Mammary epithelial cell (primary cell): ENCODE measurements at places on chromosomes 1 and 21. TPM values are rescaled to one million over a fixed set of nuclear protein-coding genes. Genes with fewer than 3 reads are reported as not detected.

The MSH4 gene
- polyA plus RNA-seq = 0.01 TPM

- DNase-seq = no peak
Observed at GRCh38 chr1:17999884-18000283, 107.7 kb upstream of the IGSF21 start.

DNA sequence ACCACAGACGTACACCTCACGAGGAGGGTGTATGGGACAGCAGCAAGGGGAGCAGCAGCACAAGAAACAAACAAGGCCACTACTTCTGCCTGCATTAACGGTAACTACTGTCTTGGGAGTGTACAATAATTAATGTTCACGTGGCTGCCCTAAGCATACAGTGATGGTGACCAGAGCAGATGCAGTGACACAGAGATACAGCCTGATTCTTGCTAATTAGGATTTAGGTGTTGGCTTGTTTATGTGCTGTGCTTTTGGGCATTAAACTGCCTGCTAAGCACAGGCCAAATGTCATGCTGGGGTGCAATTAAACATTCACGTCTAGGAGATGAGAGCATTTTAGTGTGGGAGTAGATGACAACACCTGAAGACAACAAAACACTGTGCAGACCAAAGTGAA, 7.2 kb downstream of the ZNF669 start:
- DNase-seq = no peak

- peak; percentile 63 for DNase-seq
Observed at GRCh38 chr1:32997381-32997891, 32.8 kb upstream of the RNF19B start.

DNA sequence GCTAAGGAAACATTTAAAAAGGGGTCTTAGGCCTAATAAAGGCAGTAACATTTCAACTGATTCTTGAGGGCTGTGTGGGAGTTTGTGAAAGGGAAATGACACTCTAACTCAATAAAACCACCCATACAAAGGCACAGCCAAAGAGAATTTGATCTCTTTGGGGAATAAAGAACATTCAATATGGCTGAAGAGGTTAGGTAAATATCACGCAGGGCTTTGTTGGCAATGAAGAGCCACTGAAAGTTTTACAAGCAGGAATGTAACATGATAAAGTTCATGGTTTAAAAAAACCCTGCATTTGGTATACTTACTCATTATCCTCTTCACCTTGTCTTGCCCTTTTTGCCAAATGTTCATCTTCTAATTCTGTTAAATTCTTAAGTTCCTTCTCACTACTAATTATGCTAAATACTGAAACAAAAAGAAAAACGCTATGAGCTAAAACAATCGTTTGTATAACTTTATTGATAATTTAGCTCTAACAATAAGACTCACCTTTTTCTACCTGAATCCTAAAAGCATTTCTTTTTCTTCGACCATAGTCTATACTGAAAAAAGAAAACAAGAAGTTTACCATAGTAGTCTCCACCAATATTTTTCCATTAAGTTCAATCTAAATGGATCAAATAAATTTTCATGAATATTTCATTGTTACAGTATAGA, 12.5 kb downstream of the NVL start:
- no peak for DNase-seq

DNA sequence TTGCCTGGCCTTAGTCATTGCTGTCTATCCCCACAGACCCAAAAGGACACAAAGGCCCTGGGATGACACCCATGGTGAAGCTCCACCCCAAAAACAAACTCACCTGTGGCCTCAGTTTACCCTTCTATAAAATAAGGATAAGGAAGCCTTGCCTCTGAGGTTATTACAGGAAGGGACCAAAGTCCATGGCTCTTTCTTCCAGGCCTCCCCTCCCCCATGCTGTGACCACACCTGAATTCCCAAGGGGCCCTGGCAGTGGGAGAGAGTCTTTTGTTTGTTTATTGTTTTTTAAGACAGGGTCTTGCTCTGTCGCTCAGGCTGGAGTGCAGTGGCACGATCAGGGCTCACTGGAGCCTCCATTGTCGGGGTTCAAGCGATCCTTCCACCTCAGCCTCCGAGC, 10.5 kb upstream of the TNFRSF25 start:
- no peak for DNase-seq

The CHI3L2 gene
- 0.58 TPM for polyA plus RNA-seq

DNA sequence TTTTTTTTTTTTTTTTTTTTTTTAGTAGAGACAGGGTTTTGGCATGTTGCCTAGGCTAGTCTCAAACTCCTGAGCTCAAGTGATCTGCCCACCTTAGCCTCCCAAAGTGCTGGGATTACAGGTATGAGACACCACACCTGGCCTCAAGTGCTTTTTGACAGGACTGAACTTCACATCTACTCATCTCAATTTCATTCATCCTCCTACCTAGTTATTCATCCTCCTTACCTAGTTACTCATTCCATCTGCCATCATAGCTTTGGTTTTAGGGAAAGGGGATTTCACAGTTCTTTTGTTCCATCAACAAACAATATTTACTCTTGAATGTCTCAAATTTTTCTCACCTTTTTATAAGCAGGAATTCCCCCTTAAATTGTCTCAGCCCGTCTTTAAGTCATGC, 38.6 kb upstream of the RALGPS2 start:
- peak; percentile 63 for DNase-seq

DNA sequence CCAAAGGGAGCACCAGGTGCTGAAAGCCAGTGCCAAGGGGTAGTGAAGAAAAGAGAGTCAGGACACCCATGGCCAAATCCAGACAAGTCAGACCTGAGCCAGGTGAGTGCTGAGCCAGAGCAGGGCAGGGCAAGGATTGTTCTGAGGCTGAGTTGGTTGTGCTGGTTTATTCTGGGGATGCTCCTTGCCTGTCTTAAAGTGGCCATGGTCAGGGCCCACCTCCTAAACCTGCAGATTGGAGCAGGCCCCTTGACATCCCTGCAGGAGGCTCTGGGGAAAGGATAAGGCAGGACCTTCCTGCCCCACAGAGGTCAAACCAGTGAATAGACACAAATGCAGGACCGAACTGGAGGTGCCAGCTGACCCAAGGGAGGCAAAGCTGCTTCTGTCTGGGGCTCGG, 138.4 kb downstream of the HIVEP3 start:
- no peak for DNase-seq

The CDCA8 gene
- 47.0 TPM for polyA plus RNA-seq

DNA sequence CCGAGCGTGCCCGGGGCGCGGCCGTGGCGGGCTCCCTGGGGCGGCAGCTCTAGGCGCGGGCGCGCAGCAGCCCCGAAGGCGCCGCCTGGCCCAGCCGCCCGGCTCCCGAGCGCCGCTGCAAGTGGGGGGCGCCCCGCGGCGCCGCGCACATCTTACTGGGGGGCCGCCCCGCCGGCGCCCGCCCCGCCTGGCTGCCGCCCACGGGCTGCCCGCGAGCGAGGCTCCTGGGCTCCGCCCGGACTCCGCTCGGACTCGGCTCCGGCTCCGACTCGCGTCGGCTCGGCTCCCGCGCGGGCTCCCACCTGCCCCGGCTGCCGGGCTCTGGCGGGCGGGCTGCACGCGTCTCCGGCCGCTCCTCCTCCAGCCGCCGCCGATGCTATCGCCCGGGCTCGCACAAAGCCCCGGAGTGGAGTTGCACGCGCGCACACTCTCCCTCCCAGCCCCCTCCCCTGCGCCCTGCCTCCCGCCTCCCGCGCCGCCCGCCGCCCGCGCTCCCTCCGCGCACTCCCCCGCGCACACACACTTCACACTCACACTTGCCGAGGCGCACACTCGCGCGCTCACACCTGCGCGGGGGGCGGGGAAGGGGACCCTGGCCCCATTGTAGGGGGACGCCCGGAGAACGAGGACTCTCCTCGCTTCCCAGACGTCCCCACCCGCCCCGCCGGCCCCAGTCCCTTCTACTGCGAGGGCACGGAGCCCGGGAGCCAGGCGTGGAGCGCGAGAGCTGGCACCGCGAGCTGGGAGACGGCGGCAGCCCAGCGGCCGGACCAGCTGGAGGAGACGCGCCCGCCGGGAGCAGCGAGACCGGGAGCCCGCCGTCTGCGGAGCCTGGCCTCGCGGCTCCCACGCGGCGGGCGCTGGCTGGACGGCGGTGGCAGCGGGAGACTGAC, at the start of gene GRIK3:
GRIK3 (minus strand) TSS at position 395 of the 893 bp plus-strand sequence. CDS start 407 bp downstream, outside the sequence.
- no peak for DNase-seq

GRCh38 chr1:80656014-80656636, 1144.6 kb upstream of the ADGRL2 start:
- DNase-seq = peak; percentile 6

DNA sequence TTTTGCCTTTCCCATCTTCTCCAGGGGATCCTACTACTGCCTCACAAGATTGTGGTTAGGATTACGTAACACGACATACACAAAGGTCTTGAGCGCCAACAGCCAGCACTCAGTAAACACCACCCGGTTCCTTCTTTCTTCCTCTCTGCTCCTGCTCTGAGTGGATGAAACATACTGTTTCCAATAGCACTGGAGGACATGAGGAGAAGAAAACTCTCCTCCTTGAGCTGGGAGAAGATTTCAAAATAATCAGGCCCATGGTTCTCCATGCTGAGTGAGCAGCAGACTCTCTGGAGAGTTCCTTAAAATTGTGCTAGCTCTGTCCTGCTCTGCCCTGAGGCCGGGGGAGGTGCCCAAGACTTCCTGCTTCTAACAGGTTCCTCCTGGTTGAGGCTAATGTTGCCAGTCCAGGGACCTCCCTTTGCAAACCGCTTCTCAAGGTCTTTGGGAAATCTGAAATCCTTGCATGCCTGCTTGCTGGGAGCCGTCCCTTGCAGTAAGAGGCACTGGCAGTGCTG, 29.4 kb upstream of the MX1 start:
- peak; percentile 8 for DNase-seq

DNA sequence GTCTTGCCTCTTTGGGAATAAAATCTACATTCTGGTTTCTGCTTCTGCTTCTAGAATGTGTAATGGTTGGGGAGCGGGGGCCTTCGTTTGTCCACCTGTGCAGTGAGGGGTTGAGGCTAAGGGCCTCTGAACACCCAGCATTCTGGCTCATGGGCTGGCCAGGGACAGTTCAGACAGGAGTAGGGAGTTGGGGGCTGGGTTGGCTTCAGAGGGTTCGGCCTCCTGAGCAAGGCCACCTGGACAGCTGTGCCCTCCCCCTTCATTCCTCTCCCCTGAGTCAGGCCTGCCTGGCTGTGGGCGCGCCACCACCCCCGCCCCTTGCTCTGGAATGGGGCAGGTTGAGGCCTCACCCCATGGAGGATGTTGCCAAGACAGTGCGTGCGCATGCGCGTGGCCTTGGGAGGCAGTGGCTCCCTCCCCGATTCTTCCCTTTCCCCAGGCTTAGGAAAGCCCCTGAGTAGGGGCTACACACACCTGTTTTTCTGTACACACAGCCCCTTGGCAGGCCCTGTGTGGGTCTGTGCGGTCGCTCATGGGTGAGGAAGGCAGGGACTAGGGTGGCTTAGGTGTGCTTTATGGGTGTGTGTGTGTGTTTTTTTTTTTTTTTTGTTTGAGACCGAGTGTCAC, 57.0 kb downstream of the YARS1 start:
- DNase-seq = peak; percentile 97

The C1QC gene
- not detected for polyA plus RNA-seq

DNA sequence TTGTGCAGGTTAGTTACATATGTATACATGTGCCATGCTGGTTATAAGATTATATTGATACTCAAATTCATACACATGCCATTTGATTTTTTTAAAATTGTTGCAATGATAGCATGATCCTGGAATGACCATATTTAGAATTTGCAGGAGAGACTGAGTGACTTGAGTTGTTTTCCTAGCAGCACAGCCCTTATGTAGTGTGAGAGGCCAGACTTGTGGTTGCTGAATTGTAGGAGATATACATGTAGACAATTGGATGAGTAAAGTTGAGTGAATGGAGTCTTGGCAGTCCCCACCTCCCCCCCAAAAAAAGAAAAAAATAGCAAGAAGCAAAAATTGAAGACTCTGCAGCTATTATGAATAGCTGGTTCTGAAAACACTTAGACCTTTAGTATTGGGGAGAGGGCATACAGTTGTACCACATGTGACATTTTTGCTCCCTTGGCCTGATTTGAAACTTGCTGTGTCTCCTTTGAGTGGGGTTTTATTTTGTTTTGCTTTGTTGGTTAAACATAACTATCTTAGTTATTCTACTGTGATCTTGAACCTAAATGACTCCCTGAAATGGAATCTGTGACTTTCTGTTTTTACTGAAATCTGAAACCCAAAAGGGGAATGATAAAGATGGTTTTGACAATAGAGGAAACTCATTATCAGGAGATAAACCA, 280.3 kb downstream of the HMCN1 start:
- DNase-seq = no peak

The KRTAP13-2 gene
- polyA plus RNA-seq = not detected

DNA sequence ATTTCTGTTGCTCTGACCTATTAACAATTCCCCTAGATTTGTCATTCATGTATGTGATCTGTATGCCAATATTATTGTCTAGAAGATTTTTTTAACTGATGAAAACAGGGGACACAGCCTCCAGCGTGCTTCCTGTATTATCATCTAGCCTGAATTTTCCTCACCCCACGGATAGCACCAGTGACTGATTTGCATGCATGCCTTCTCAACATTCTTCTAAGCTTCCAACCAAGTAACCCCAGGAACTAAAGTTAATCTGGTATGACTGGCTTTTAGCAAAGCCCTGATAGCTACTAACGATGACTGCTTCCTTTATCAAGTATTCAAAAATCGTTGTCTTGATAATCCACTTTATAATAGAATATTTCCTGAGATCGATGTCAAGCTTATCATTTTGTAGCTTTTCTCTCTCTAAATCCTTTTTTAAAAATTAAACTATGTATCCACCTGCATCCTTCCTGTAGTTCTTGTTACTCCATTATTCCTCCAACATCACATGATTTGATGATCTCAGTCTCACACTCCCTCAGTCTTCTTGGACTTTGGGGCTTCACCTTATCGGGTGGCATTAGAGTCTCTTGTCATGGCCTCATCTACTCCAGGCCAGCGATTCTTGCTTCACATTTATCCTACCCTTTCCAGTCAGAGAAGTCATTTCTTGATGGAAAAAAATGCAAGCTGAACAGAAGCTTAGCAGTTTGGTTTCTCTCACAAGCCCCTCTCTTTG, 19.0 kb downstream of the BCAR3 start:
- no peak for DNase-seq

DNA sequence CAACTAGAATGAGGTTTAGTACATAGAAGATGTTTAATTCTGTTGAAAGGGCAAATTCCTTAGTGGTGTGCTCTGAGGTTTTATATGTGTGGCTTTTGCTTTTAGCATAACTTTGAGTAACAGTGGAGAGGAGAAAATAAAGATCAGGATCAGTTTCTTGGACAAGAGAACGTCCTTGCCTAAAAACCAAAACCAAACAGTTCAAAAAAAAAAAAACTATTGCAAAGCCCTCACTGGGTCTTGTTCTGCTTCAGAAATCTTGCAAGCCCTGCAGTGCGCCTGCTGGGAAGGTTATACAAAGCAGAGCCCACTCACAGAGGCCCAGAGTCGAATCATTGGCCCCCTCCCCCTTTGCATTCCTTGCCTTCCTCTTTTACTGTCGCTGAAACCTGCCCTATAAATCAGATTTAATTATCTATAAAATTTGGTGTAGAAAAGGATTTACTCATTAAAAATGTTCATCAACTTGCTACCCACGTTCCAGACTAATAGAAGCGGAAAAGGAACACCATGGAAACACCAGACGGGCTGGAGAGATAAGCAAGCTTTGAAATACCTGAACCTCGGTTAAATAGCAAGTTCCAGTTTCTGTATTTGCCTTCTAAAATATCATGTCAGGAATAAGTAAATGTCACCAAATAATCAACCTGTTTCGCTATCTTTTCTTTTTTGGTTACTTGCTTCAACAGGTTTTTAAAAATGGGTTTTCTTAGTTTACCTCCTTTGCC, 201.6 kb upstream of the PTBP2 start:
- DNase-seq = no peak
